ENCODE measurements at places on chromosomes 4 and X.

DNA sequence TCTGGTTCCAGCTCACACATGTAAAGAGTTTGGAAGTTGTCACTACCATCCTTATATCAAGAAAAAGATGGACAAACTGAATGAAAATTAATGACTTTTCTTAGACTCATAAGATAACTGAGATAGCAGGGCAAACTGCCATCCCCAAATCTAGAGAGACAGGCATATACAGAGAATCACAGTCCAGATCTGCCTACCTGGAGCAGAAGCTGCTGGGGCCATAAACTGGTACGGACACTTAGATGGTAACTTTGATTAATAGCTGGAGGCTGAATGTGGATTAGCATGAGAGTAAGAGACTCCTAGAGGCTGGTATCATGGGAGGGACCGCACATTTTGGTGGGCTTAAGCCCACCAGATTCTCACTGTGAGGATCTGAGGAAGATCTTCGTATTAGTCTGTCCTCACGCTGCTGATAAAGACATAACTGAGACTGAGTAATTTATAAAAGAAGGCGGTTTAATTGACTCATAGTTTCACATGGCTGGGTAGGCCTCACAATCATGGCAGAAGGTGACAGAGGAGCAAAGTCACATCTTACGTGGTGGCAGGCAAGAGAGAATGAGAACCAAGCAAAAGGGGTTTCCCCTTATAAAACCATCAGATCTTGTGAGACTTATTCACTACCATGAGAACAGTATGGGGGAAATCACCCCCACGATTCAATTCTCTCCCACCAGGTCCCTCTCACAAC is 10.8 kb upstream of the POLA1 start:
- DNase-seq = no peak

DNA sequence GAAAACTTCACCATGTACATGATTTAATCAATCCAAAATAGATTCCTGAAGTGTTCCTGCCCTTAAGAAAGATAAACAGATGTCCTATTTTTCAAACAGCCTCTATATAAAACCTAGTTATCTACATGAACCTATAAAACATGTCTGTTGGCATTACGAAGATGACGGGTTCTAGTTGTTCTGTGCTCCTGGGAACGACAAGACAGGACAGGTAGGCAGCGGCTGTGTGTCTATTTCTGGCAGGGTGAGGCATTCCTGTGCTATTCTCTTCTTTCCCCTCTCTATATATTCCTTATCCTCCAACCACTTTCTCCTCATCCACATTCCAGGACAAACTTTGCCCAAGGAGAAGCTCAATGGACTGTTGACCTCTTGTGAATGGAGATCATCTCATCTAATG is 6.1 kb downstream of the FAT1 start:
- no peak for DNase-seq

- DNase-seq = no peak
Observed at GRCh38 chr4:52959541-52959940, 97.4 kb downstream of the RASL11B start.

DNA sequence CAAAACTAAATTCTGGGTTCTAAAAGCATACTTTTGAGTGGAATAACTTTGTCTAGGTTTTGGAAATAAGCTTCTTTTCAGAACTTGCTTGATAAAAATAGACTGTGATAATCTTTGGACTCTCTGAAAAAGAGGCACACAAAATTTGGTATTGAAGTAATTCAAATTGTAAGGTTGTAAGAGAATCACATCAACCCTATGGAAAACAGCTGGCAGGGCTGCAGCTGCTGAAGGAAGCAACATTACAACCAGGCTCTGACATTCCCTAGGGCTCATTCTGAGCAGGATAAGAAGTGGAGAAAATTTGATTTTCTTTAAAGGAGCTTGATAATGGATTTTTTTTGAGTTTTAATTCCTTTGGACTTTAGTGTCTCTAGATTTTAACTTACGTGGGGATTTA is 147.6 kb downstream of the FSTL5 start:
- no peak for DNase-seq

GRCh38 chr4:53695540-53696463 is 104.5 kb upstream of the LNX1 start:
- DNase-seq = no peak

Data from sciatic nerve (tissue), 2 donors.